ENCODE measurements at places on chromosomes 7 and 10.
A peak's percentile ranks its signal among the peaks of the same experiment; 100 is the strongest.

GRCh38 chr10:4670737-4671136 is 155.3 kb upstream of the AKR1E2 start:
- DNase-seq: no peak

- DNase-seq: no peak
Observed at GRCh38 chr7:24462117-24462516, 111.1 kb upstream of the PALS2 start.

DNA sequence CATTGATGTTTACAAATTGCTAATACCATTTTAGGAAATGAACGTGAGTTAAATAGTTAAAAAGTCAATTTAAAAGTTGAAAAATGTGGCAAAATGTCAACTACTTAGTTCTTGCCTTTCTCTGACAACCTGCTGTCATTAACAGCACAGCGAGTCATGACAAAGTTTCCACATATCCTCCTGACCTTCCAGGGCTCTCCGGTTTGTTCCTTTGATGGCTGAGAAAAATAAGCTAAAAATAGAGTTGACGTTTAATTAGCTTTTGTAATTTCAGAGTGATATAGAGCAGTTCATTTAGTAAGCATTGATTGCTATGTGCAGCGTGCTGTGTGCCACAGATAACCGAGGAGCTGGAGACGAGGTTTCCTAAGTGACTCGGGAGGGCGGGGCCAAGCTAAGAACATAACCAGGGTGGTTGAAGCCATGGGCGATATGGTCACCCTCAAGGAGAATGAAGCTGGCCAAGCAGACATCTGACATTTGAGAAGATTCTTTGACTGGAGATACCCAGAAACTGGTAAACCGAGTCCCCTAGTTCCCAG is 47.9 kb downstream of the OGDH start:
- DNase-seq: no peak

GRCh38 chr7:21908746-21909145 is 37.0 kb downstream of the CDCA7L start:
- DNase-seq: no peak

- no peak for DNase-seq
Observed at GRCh38 chr10:33193701-33194521, 140.6 kb downstream of the NRP1 start.

GRCh38 chr10:100174699-100175677 is 10.8 kb downstream of the ERLIN1 start:
- DNase-seq: no peak

GRCh38 chr10:2525781-2526180 is 541.6 kb upstream of the PFKP start:
- DNase-seq: no peak

- DNase-seq: no peak
Observed at GRCh38 chr10:6416892-6417512, 163.1 kb downstream of the PRKCQ start.

DNA sequence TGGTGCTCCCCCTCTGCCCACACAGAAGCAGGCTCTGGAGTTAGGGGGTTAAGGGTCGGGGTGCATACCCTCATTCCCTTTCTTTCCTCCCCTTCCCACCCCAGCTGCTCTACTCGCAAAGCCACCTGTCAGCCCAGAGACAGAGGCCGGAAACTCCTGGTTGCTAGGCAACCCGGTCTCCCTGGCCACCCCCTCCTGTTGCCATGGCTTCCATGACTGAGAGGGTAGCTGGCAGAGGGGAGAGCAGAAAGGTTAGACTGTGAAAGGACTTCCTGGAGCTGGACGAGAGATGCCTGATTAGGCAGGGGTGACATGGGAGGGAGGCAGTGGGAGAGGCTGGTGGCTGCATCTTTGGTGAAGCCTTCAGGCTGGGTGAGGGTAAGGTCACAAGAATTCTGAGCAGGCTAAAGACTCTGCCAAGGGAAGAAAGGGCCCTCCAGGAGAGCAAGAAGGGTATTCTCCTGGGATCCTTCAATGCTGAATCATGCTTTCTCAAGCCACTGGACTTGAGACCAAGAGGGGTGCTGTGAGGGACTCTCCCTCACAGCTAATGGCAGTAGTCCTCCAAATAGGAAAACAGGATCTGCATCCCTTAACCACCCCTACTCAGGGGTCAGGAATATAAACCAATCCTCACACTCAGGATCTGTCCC is 5.4 kb downstream of the PSD start:
- peak; percentile 48 for DNase-seq

DNA sequence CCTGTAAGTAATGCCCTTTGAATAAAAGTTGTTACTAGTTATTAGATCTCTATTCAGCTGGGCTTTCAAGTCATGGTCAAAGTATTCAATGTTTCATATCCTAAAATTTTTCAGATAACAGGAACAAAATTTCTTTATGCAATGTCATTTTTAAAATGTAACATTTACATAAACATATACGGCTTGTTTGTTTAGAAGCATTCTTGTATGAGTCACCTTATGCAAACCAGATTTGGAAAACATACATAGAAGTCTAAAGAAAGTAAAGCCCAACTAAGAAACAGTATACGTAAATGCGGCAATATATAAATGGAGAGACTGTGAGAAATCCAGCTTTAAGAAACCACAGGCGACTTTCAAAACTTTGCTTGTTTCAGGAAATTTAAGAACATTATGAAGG is 10.5 kb downstream of the TMEM168 start:
- DNase-seq: no peak

GRCh38 chr10:2990764-2991163 is 76.6 kb upstream of the PFKP start:
- no peak for DNase-seq

DNA sequence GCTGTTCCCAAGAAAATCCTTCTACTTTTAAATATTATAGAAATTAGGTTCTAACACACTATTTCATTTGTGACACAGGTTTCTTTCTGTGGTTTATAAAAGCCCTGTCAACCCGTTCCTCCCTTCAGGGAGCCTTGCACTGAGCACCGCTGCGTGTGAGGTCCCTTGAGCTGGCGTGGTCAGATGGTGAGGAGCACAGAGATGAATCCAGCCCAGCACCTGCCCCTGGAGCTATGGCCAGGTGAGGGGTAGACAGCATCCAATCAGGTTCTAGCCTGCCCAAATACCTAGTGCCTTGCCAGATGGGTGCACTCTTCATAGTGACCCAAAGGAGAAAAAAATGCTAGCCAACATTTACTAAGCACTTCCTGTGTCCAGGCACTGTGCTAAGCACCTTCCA is 15.7 kb downstream of the ZCCHC24 start:
- no peak for DNase-seq

DNA sequence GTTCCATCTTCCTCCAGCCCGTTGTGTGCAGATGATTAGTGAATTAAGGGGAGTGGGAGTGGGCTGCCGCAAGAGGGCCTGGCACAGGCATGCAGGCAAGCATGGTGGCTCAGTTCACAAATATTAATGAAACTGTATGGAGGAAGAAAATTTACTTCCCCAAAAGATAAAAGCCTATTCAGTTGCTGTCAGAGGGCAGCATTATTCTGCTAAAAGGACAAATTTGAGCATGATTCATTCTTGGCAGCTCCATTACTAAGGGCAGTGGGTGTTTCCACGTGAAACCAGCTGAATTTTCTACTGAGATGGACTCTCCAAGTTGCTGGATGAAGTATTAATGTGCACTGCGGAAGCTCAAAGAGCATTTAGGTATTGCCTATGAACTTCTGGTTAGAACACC is 90.9 kb upstream of the WDR11 start:
- no peak for DNase-seq

GRCh38 chr7:1956611-1957470 is 275.9 kb downstream of the MAD1L1 start:
- DNase-seq: no peak

- no peak for DNase-seq
Observed at GRCh38 chr7:38585572-38586354, 45.4 kb downstream of the AMPH start.

- DNase-seq: no peak
Observed at GRCh38 chr7:27969346-27969745, 211.2 kb downstream of the JAZF1 start.

DNA sequence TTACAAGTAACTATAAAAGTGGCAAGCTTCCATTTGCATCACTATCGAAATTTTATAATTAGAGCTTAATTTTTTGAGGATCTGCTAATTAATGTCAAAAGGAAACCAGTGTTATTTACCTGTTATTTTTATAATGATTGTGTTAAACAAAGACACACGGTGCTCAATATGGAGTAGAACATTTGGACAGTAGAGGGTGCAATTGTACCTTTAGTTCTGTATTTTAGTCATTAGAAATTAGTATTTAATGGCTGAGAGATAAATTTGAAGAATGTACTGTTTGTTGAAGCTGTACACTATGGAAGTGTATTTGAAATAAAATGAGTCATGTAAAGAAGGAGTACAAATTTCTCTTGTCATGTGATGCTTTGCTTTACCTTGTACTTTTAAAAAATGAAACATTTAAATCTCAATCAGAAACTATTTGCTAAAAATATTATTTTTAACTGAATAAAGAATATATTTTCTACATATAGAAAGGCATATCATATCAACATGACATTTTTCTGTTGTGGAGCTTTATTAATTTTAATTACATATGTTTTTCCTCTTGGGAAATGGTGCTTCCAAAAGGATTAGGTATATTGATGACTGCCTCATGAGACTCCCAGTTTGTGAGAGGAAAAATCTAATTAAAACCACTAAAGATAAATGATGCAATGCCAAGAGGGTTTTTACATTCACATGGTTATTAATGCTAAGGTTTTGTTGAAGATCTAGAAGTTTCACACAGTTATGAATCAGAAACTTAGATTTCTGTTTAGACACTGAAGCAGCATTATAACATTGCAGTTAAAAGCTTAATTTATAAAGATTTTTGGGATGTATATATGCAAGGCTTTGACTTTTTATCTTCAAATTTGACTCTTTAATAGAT is 10.4 kb upstream of the PRKG1 start:
- no peak for DNase-seq

- no peak for DNase-seq
Observed at GRCh38 chr10:2541176-2541575, 526.2 kb upstream of the PFKP start.

GRCh38 chr7:13466874-13467547 is 522.5 kb downstream of the ETV1 start:
- peak; percentile 86 for DNase-seq

- no peak for DNase-seq
Observed at GRCh38 chr10:3110782-3111620, 43.7 kb downstream of the PFKP start.

DNA sequence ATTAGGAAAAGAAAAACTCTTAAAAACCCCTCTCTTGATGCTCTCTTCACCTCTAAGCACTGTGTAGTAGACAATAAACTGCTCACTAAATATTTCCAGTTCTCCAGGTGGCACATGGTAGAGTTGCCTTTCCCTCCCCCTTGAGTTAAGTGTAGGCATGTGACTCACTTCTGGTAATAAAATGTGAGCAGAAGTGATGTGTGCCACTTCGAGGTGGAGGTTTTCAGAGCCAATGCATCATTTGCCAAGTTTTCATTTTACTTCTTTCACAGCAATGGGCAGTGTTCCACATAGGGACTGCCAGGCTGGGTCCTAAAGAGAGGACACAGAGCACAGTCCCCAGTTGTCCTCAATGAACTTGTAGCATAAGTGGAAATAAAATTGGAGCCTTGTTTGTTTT is 131.6 kb upstream of the NPY start:
- no peak for DNase-seq

- DNase-seq: peak; percentile 16
Observed at GRCh38 chr7:150940431-150941102, 37.6 kb downstream of the KCNH2 start.

DNA sequence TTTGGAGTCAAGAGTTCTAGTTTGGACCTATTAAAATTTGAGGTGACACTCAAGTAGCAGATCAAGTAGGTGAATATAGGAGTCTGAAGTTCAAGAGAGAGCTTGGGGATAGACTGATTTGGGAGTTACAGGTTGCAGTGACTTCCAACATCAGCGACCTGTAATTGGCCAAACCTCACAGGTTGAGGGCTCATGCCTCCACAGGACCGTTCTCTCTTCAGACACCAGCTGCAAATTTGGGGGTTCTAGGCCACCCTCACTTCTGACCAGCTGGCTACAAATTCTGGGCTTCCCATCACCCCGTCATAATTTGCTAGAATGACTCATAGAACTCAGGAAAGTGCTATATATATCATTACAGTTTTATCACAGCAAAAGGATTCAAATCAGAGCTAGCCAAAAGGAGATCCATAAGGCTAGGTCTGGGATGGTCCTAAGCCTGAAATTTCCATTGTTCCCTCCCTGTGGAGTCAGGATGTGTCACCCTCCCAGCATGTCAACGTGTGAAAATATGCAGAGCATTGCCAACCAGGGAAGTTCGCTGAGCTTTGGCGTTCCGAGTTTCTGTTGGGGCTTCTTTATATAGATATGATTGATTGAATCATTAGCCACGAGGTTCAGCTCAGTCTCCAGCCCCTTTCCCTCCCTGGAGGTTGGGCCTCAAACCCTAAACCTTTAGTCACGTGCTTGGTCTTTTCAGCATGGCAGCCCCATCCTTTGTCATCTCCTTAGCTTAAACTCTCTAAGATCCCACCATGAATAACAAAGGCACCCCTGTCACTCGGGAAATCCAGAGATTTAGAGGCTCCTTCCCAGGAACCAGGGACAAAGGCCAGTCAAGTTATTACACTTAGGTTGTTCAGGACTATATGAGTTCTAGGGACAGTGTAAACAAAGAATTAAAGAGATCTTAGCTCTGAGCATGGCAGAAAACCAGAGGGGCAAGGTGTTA is 20.7 kb upstream of the ZNF212 start:
- DNase-seq: no peak

- DNase-seq: peak; percentile 5
Observed at GRCh38 chr7:139108266-139109187, 993 bp downstream of the ZC3HAV1 start.

- DNase-seq: no peak
Observed at GRCh38 chr7:2621948-2622640, 9.7 kb upstream of the TTYH3 start.

DNA sequence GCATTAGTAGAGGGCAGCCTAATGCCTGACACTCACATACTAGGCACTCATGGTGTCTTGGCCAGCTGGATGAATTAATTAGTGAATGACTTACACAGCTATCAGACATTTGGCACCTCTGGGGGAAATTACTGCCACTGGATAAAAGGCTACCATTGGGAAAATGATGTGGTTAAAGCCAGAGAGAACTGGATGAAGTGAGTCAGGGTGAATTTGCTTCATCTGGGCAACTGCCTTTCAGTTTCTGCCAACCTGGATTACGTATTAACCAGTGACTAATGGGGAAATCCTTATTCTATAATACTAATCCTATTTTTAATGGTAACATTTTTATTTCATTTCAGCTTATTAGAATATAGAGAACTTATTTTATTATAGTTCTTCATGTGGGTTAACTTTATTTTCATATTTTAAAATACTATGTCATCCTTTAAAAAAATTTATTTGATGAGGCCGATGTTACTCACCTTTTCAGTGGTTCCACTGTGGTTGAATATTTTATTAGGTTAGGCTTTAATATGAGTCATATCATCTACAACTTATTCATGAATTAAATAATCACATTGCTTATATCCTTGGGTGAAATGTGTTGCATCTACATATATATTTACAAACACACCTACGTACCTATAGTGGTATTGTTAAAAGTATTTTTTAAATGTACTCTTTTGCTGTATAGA is 85.6 kb upstream of the CAPZA2 start:
- DNase-seq: no peak
